Effector memory CD4-positive, alpha-beta T cell (primary cell): ENCODE measurements at places on chromosomes 2 and 18.

GRCh38 chr2:43367012-43367782, 140.8 kb upstream of the ZFP36L2 start:
- DNase-seq, result no peak

DNA sequence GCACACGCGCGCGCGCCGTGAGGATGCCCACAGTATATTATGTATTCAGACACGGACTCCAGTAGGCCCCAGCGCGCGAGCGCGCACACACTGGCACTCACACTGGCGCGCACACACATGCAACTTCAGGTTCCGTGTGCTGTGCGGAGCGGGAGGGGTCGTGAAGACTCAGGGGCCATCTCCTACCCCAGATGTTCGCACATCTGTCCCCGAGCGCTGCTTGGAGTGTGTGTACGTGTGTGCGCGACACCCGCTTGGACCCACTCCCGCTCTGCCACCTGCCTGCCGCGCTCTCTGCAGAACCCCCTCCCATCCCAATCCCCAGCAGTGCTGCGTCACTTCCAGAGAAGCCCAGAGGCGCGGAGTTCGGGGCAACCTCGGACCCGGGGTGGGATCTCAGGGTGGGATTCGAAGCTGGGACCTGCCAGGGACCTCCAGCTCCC, 2.6 kb downstream of the NRP2 start:
- DNase-seq, result no peak

GRCh38 chr2:109238580-109238979, 109.6 kb downstream of the SH3RF3 start:
- no peak for DNase-seq

DNA sequence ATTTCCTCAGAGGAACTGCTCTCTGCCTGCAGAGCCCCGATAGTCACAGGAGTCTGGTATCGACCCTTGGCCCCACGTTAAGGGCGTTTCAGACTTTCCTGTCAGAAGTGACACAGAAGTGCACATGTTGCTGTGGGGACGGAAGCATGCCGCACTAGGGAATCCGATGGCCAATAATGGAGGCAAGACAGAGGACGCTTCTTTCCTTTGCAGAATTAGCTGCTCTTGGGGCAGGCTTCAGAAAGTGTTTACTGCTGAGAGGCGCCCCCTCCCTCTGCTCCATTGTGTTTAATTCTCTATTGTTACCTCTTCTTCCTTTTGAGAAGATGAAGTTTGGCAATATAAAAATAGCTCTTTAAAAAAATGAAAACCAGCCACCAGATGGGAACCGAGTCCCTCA, 118.6 kb upstream of the EML6 start:
- no peak for DNase-seq

DNA sequence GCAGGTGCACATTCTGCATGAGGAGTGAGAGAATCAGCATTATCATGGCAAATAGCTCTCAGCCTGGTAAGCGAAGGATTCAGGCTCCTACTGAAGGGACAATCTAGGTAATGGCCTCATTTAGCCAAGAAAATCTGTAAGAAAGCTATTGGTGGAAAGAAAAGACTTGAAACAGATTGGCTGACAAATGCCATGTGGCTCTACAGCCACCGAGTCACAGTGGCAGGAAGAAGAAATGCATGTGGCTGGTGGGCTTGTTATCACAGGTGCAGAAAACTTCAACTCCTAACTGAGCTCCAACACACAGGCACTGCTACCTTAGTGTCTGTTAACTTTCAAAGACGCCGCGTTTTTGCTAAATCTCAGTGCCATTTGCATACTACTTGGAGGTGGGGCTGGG, 60.6 kb upstream of the REV1 start:
- DNase-seq, result no peak

DNA sequence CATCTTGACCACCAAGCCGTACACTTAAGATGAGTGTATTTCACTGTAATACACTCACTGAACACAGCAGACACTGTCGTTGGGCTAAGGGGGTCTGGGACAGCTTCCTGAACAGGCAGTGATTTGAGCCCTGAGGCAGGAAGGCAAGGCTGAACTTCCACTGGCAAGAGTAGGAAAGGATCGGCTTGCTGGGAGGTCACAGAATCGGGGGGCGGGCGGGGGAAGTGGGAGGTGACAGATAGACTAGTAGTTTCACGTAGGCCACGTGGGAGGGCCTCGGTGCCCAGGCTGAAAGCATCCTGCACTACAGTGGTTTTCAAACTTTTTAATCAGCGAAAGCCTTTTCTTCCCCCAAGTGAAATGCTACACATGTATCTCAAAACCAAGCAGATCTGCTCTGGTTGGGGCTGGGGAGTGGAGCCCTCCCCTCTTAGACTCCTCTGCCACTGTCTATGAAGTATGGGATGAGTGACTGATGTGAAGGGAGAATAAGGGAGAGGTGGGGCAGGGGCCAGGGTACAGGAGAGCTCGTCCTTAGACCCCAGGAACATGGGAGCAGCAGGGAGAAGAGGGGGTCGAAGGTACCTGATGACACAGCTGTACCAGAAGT, 8.6 kb downstream of the PARD6G start:
- no peak for DNase-seq

GRCh38 chr2:134491771-134492441, 226.9 kb downstream of the TMEM163 start:
- no peak for DNase-seq

GRCh38 chr2:108364676-108365297, 13.0 kb upstream of the SULT1C4 start:
- DNase-seq, result no peak

DNA sequence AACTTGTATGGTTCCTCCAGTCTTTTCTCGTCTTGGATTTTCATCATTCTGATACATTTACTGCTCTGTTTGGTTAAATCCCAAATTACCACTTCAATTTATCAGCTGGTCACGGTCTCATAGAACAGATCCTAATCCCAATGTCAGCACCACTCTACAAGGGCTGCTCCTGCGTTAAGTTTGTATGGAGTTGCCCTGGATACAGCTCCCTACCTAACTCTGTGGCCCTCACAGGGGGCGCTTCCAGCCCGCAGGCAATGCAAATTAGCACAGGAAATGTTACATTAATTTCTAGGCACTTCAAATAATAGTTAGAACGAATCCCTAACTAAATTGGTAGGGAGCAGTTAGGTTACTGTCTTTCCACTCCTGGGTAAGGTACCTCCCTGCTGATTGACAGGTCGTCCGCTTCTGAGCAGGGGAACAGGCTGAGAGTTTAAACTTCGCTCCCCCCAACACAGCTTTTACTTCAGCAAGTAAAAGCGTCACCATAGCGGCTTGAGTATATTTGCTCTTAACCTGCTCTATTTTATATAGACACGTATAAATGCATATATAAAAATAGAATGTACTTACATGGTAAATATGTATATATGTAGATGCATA, 238.5 kb upstream of the FANCL start:
- no peak for DNase-seq
